Fibroblast of skin of scalp (primary cell): ENCODE measurements at places on chromosomes 11 and 22.

GRCh38 chr11:117444256-117444655 is 116.6 kb downstream of the CEP164 start:
- no peak for DNase-seq

- DNase-seq, result no peak
Observed at GRCh38 chr22:41582694-41583093, 6.9 kb downstream of the PMM1 start.

- DNase-seq, result no peak
Observed at GRCh38 chr22:42086051-42086450, 4.5 kb downstream of the NDUFA6 start.

- DNase-seq, result peak; percentile 66
Observed at GRCh38 chr11:105673089-105673488, 63.2 kb downstream of the GRIA4 start.

DNA sequence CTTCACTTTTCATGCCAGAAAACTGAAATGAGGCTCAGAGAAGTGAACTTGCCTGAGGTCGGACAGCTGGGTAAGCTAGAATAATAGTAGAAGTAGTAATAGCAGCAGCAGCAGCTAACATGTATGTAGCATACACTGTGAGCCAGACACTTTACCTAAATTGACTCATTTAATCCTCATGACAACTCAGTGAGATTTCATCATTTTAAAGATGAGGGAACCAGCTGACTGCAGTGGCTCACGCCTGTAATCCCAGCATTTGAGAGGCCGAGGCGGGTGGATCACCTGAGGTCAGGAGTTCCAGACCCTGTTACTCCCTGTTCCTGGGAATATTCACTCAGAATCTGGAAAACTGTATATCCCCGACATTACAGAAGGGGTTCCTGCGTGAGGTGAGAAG is 154.5 kb downstream of the DBX1 start:
- no peak for DNase-seq
